CD4-positive, alpha-beta memory T cell (primary cell): ENCODE measurements at places on chromosomes 11 and 22.

DNA sequence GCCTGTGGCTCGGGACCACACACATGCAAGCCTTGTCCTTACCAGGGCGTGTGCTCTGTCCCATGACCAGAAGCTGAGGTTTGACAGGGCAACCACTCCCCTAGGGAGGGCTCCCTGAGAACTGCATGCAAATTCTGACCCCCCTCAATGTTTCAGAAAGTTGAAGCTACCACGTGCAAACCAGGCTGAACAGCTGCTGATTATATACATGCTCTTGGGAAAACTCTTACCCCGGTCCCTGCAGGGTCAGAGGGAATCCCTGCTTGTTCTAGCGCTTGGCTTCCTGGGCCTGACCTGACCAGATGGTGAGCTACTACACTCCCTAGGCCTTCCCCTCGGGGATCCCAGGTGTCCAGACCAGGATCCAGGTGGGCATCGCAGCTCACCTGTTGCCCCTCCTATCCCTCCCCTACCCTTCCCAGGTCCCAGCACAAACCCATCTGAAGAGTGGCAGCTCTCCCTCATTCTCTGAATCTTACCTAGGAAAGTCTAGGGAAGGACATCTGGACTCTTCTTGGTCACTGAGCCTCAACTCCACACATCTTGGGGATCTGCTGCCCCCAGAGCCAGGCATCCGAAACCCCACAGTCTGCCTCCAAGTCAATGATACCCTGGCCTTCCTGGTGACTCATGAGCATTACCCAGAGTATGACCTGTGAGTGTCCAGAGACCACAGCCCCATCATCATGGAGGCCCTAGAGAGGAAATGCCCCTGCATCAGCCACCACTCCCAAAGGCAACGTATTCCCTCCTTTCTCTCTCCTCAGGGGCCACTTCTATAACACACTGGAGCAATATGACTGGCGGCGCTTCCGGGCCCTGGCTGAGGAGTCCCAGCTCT, 61.5 kb downstream of the BTG4 start:
- no peak for DNase-seq

- no peak for DNase-seq
Observed at GRCh38 chr11:74681686-74682651, 49.3 kb downstream of the CHRDL2 start.

DNA sequence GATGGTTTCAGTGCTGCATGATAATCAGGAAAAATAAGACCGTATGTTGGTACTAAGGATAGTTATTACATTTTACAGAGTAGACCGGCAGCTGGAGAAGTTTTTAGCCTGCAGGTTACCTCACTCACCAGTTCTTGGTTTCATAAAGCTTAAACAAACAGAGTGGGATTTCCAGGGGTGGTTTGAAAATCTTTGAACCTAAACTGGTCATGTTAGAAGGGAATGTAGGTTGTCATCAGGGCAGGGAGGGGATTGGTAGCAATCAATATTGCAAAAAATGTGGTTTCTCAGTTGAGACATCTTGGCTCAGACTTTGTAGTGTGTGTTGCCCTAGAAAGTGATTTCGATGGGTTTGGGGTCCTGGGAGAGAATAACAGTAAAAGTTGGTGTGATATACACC, 17.5 kb downstream of the EXT2 start:
- no peak for DNase-seq

DNA sequence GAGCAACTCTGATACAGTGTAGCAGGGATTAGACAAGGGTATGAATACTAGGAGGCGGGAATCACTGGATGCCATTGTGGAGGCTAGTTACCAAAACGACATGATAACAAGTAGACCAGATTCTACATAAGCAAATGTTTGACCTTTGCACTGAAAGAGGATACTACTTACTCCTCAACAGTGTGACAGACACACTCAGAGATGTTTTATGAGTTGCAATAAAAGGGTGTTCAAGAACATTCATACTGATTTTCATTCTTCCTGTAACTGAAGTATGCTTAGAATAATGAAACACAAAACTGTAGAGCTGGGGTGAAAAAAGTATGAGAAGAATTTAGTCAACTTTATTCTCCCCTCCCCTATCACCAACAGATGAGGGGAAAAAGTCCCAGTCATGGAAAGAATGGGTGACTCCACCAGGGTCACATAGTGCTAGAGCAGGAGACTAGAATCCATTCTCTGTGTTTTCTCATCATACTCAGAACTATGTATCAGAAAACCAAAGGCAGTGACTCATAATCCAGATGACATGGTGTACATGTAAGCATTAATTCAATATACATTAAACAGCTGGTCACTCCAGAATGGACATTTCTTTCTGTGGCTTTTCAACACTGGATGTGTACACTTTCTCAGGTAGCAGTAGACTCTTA, 32.8 kb downstream of the ARHGAP20 start:
- no peak for DNase-seq

DNA sequence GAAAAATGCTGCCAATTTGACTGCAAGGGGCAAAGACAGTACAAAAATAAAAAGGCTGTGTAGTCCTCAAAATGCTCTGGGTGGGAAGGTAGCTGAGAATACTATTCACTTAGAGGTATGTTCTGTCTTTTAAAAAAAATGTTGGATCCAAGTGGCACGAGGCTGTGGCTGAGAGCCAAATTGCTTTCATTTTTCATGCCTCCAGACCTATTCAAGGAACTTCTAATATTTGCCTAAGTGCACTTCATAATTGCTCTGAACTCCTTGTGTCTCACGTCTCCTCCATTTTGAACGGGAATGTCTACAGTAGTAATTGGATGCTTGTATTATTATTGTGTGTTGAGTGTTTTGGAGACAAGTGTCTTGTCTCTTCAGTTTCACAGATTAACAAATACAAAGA, 19.1 kb upstream of the SLC22A25 start:
- DNase-seq: no peak

GRCh38 chr11:27081056-27081455, 40.4 kb downstream of the BBOX1 start:
- DNase-seq: no peak

- no peak for DNase-seq
Observed at GRCh38 chr11:116698080-116698479, 74.7 kb downstream of the BUD13 start.

- no peak for DNase-seq
Observed at GRCh38 chr22:28013611-28014010, 94.6 kb upstream of the PITPNB start.

DNA sequence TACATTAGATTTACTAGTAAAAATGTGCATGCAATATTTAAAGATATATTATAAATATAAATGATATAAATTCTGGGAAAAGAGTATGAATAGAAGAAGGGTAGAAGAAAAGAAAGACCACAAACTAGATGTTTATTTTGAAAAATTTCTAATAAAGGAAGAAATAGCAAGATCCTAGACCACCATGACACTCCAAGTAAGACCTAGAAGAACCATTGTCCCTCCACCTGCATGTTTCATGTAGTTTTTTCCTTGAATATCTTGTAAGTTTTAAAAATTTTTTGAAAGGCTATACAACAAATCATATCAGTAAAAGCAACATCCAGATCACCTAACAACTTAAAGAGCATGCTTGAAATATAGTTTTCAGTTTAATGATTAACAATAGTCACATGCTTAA, 46.8 kb downstream of the ARHGAP32 start:
- DNase-seq: no peak
